ENCODE measurements at places on chromosomes 12 and 14.

- DNase-seq = no peak
Measured at GRCh38 chr14:32345311-32345791, 16.3 kb downstream of the AKAP6 start.

DNA sequence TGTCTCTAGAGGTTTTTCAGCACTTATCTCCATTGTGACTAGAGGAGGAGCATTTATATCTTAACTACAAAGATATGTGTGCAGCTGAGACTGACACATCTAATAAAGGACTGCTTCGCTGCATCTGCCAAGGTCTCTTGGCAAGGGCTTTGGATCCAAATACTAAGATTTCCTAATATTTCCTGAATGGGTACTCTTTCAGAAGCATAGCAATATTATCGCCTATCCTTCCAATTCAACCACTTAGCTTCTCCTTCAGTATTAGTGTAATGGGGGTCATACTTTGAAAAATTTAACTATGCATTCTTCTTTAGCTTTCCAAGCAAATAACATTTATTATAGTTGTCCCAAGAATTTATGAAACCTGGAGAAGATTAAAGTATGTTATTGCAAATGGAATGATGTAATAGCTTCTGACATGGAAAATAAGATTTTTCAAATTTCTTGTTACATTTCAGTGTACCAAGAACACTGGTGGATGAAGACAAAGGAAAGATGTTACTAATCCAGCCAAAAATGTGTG is 243.0 kb upstream of the PDE3A start:
- DNase-seq = no peak

DNA sequence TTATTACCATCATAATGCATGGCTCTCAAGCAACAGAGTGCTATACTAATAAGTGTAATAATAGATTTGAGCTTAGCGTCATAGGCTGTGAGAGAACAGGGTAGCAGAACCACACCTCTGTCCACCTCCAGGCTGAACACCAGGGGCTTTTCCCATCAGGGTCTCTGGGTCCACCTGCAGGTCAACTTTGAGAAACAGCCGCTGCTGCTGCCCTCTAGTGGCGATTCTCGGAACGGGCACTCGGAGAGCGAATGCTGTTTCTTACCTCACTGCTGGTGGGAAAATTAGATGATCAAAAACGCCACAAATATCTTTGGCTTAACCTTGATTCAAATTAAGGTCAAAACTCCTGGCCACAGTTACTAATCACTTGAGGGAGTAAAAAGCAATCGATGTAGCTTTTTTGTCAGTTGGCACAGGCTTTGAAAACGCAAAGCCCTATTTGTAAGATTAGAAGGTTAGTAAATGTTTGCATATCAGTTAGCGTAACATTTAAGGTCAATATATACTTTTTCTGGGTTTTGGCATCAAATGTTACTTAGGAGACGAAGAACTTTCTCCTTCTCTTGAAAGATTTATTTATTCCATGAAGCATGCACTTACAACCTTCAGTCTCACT is 127.9 kb upstream of the TMEM132D start:
- DNase-seq = peak; percentile 24

GRCh38 chr12:32155961-32156529 is 49.4 kb downstream of the BICD1 start:
- no peak for DNase-seq

DNA sequence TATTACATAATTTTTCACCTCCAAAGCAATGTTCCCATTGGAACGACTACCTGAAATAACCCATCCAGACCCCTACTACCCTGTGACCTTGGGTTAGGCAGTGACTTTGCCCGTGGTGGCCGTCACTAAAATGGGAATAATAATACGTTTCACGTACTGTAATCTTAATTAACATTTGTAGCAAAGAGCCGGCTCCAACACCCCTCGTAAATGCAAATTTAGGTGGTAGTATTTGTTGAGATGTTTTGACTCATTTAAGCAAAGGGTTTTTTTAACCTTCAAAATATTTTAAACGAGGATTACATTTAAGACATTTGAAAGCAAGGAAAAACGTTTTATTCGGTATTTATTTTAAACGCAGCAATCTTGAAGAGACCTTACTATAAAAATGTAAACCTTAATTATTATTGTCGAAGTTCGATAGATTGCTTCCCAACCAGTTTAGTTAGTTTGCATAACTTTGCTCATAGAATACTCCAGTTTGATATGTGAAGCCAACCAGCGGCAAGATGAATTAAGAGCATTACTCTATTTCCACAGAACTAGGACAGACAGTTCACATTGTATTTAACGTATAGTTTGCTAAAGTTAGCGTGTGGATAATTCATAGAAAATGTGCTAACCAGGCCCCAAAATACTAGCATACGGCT is 1.4 kb upstream of the ARID2 start:
- peak; percentile 2 for DNase-seq

DNA sequence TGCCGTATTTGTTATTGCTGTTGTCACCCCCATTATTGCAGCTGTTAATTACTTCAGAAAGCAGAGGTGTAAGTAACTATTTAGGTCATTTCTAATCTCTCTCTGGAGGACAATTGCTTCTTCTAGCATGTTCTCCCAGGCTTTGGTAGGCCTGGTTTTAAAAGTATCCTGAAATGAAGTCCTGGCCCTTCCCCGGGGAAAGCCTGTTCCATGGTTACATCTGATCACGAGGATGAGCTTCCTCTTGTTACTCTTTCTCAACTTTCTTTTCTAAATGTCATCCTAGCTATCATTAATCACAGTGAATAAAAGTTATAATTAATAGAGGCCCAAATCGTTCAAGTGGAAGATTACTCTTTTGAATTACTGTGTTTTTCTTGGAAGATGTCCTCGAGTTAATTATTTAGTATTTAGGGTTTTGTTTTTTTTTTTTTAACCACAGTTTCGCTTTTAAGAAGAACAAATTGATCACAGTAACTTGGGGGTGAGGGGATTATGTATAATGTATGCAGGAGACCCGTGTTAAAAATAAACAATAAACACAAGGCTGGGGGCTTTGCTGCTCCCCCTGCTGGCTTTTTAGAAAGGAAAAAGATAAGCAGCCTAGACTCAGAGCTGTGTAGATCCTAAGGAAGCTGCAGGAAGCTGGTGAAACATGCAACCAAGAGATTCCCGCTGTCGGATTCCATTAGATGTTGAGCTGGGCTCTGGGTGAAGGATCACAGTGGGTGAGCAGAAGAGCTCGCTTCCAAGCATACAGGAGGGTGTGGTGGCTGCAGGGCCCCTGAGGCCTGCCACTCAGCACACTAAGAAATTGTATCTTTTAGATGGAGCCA is 420.1 kb downstream of the FUT8 start:
- DNase-seq = no peak

DNA sequence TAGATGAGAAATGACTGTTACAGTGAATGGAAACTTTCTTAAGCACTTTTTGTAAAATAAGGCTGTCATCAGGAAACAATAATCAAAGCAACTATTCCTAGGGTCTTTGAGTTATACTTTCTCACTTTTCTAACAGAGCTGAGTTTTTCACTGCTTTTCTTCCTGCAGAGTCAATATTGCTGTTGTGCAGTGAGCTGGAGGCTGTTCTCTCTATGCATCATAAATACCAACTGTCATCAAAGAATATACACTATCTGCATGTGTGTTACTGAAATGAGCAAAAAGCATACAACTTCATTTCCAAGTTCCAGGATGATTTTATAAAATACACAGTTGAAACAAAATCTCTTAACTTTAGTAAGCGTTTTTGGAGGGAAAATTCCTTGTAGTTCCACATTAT is 110.4 kb upstream of the CPSF6 start:
- no peak for DNase-seq

DNA sequence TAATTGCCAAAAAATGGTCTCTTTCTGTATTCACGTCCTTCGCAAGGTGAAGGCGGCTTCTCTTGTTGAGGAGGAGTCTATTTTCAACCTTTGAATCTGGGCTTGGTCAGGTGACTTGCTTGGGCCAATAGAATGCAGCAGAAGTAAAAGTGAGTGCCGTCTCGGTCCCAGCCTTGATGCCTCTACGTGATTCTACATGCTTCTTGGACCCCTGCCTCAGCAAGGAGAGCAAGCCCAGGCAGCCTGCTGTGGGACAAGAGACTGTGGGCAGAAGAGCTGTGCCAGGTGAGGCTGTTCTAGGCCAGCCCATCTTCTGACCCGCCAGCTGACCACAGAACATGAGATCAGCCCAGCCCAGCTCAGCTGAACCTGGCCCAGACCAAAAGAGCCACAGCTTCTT is 39.1 kb upstream of the CCDC63 start:
- no peak for DNase-seq

Data from stimulated activated CD8-positive, alpha-beta memory T cell treated with anti-CD3 and anti-CD28 coated beads, Interleukin-7, amount 100 ng/mL, for 4 hours (primary cell).